ENCODE measurements at places on chromosomes 16 and 17. TPM values are rescaled to one million over a fixed set of nuclear protein-coding genes. Genes with fewer than 3 reads are reported as not detected.

GRCh38 chr17:7883781-7884386, 4.7 kb upstream of the CHD3 start:
- no peak for DNase-seq

- DNase-seq, result no peak
These were observed 252.1 kb downstream of the PHKB start for GRCh38 chr16:47713225-47713595.

DNA sequence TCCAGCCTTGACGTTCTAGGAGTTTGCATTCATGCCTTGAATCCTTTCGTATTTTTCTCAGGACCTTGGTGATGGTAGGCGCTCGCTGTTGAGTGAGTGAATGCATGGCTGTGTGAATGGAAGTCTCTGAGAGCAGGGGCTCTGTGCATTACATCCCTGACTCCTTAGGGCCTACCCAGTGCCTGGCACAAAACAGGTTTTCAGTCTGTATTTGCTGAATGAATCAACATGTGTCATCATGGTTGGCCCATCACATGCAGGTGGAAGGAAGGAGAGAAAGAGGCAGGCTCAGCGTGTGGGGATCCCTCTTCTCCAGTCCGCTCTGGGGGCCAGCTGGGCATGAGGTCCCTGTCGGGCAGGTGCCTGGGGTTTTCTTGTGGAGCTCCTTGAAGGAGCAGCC, 8.7 kb downstream of the RAP1GAP2 start:
- no peak for DNase-seq

GRCh38 chr16:72371307-72372086, 199.5 kb upstream of the PMFBP1 start:
- DNase-seq, result no peak

GRCh38 chr17:64390044-64390443, 616 bp downstream of the PECAM1 start:
- no peak for DNase-seq

DNA sequence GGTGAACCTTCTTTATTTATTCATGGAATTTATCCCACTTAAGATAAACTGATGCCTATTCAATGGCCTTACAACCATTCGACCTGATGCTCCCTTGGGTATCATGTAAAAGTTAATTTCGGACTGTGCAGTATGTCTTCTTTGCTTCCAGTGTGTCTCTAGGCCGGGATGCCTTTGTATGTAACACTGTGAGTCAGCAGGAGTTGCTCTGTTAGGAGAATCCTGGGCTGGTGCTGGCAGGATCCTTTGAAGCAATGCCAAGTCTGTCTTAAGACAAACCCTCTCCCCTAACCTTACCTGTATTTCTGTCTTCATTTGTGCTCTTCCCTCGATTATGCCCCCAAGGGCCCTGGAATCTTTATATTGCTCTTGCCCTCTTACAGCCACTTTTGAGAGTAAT, 37.9 kb upstream of the ABCA8 start:
- DNase-seq, result no peak

GRCh38 chr16:25966172-25967097, 274.7 kb downstream of the HS3ST4 start:
- no peak for DNase-seq

GRCh38 chr16:65176603-65177002, 54.7 kb upstream of the CDH11 start:
- no peak for DNase-seq

DNA sequence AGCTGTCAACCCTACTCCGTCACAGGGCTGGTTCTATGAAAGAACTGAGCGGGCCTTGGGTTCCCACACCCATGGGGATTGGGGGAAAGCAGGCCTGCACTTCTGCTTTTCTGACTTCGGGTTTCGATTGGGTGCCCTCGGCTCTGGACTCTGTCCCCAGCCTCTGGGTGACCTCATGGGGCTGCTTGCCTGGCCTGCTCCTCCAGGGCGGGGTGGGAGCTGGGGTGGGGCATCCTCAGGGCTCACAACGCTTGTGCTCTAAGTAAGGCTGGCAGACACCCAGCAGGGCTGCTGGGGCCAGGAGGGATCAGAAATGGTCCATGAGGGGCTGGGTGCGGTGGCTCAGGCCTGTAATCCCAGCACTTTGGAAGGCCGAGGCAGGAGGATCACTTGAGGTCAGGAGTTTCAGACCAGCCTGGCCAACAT, 19.2 kb downstream of the ARHGAP27 start:
- DNase-seq, result no peak

DNA sequence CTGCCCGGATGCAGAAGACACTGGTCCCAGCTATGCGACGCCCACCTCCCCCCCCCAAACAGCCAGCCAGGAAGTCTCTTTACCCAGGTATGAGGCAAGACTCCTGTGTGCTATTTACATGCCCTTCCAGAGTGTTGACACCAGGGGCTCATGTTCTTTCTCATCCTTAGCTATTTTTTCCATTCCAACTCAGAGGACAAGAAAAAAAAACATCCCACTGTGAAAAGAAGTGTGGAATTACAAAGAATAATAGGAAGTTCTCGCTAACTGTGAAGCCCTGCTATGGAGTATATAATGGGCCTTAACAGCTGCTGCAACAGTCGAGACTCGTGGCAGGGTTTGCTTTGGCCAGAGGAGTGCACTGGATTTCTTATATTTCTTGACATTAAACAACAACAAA, 584.9 kb downstream of the CDH13 start:
- no peak for DNase-seq

GRCh38 chr17:422196-422930, 69.8 kb upstream of the RPH3AL start:
- no peak for DNase-seq

- no peak for DNase-seq
These were observed 18.5 kb upstream of the NTN1 start for GRCh38 chr17:9002606-9003354.

GRCh38 chr17:3594051-3594800, 15.0 kb downstream of the TRPV1 start:
- DNase-seq, result no peak

SEZ6L2 gene
- 10.9 TPM for total RNA-seq

ABCC12 gene
- total RNA-seq, result not detected

CENPX gene
- total RNA-seq, result 25.1 TPM
